Epithelial cell of proximal tubule (primary cell): ENCODE measurements at places on chromosomes 5 and 9.

GRCh38 chr9:95083086-95083768, 234.3 kb downstream of the FANCC start:
- DNase-seq = no peak

- no peak for DNase-seq
These were observed 6.6 kb downstream of the FBXW11 start for GRCh38 chr5:171999877-172000276.

DNA sequence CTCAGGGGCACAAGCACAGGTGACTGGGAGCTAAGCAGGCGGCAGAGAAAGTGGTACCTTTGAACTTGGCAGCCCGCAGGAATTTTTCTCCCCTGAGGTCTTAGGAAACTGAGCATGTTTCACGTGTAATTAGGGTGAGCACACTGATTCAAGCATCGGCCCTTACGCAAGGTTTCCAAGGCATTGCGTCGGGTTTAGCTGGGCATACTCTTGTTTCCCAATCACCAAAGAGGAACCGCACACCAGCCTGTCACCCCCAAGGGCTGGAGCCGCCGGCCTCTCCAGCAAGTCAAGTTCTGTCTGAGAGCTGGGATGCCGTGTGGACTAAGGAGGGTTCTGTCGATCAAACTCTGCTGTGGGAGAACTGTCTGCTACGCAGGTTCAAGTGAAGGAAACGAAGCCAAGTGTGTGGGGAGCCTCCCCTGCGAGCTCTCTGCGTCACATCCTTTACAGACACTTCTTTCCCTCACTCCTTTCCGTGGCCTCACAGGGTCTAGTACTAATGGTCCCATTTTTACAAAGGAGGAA, 53.0 kb downstream of the ERGIC1 start:
- peak; percentile 90 for DNase-seq

- no peak for DNase-seq
These were observed 16.6 kb upstream of the ENC1 start for GRCh38 chr5:74657165-74657564.

- peak; percentile 61 for DNase-seq
These were observed 22.2 kb downstream of the BHMT start for GRCh38 chr5:79133657-79134451.

DNA sequence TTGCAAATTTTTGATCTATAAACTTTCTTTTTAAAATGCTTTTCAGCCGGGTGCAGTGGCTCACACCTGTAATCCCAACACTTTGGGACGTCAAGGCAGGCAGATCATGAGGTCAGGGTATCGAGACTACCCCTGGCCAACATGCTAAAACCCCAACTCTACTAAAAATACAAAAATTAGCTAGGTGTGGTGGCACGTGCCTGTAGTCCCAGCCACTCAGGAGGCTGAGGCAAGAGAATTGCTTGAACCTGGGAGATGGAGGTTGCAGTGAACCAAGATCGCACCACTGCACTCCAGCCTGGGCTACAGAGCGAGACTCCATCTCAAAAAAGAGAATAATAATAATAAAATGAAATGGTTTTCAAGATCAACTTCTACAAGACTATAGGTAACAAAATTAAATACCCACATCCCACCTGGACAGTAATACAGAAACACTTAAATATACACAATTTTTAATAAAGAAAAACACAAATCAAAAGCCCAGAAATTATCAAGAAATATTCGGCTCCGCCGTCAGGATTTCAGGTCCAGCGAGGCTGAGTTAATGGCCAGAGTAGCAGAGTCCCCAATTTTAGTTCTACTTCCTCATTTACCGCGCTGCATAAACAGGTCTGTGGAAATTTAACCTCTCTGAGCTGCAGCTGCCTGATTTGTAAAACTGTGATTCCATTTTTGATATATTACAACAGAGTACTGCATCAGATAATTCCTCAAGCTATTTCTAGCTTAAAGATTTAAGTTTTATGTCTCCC, 4.0 kb downstream of the TUT7 start:
- no peak for DNase-seq

DNA sequence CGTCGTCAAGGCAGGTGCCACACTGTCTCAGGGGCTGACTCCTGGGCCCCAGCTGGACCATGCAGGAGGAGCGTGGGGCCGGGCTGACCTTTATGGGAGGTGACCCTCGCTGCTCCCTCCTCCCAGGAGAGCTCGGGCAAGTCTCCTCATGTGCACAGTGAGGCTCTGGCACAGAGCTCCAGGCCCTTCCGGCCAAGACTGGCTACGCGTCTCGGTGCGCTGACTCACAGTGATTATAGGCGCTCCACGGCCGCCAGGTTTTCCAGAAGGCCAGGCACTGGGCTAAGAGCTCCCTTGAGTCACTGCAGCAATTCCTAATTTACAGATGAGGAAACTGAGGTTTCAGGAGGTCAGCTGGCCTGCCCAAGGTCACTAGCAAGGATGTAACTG, 47.4 kb downstream of the VAV2 start:
- DNase-seq = no peak

GRCh38 chr9:78756813-78757510, 460.0 kb downstream of the PSAT1 start:
- DNase-seq = no peak

DNA sequence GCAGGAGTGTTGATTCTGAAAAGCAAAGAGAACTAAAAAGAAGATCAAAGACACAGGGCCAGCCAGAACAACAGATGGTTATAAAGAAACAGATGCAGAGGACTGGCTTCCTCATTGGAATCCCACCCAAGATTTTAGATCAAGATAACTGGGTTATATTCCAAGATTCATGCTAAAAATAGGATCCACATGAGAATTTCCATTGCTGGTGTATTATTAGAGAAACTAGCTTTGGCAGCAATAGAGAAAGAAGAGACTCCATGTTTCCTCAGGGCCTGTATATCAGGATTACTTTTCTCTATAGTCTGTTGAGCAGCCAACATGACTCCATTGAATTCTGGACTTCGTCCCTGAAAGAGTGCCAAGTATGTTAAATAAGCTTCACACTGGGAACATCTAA, 367.3 kb downstream of the TUSC1 start:
- no peak for DNase-seq

DNA sequence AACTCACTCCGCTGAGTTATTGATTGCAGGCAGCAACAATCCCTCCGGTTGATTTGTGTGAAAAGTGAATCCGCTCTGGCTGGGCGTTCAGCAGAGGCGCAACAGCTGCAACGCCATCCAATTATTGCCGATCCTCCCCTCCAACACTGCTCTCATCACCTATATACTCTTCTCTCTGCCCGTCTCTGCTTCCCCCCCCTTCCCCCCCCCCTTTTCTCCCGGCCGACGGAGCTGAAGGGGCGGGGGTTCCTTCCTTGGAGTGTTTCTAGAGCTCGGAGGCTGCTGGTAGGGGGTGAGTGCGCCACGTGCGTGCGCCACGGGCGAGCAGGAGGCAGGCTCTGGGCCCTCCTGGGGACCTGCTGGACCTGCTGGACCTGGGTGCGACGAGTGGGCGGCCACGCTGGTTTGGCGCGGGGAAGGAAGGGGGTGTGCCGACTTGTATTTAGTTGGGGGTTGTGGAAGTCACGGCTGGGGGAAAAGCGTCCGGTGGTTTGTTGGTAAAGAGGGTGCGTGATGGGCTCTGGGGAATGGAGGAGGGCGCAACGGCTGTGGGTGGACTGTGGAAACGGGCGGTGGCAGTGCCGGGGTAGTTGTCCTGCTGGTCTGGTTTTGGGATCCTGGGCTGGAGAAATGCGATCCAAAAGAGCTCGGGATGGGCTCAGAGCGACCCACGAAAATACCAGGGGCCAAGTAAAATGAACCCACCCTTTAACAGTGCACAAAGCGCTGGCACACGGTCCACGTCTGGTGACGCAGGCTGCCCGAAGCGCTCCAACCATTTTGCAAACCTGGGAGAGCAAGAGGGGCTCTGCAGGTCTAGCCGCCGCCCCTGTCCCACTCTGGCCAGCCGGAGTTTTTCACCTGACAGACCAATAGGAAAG, 6.4 kb upstream of the MEF2C start:
- DNase-seq = no peak

GRCh38 chr5:113660206-113660605, 146.7 kb downstream of the YTHDC2 start:
- no peak for DNase-seq

GRCh38 chr5:90696153-90696552, 137.6 kb downstream of the ADGRV1 start:
- DNase-seq = no peak
